ENCODE measurements at places on chromosomes 4 and X. TPM values are rescaled to one million over a fixed set of nuclear protein-coding genes. Genes with fewer than 3 reads are reported as not detected.

GRCh38 chr4:6232836-6233785, 32.8 kb upstream of the JAKMIP1 start:
- DNase-seq: no peak

GRCh38 chr4:7788193-7788592, 151.5 kb downstream of the AFAP1 start:
- DNase-seq: no peak

Gene ARAP2
- polyA plus RNA-seq: 1.00 TPM

Gene FRMPD4
- polyA plus RNA-seq: 0.92 TPM

Gene LRPAP1
- 66.2 TPM for polyA plus RNA-seq

DNA sequence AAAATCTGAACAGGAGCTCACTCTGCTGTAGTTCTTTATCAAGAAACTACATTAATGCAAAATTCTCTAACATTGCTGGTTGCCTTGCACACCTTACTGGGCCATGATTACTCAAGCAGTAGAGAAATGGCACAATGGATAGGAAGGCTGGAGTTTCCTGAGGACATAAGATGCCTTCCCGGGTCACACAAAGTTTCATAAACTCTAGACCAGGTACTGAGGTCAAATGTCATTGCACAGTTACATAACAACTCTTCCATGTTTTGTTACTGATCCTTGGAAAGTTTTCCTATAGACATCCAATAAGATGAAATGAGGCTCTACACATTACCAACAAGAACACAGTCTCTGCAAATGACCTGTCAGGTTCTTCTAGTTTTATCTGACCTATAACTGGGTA, 9.9 kb downstream of the TEC start:
- no peak for DNase-seq

DNA sequence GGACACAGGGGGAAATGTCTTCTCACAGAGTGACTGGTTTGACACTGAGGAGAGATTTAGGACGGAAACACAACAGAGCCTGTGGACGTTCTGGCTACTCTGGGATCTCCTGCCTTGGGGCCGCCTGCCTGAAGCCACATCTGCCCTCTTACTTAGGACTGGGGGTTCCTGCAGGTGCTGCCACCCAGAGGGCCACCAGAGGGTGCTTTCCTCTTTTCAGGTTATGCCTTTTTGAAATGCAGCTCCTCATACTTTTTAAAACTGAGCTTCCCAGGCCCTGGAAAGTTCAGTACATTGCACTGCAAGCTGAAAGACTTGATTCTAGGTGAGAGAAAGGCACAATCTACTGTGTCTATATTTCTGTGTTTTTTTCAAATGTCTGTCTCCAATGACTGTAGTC, 92.2 kb upstream of the PGRMC2 start:
- no peak for DNase-seq

Gene CETN2
- polyA plus RNA-seq: 27.9 TPM

- DNase-seq: no peak
Observed at GRCh38 chr4:104593019-104593418, 98.3 kb upstream of the CXXC4 start.

DNA sequence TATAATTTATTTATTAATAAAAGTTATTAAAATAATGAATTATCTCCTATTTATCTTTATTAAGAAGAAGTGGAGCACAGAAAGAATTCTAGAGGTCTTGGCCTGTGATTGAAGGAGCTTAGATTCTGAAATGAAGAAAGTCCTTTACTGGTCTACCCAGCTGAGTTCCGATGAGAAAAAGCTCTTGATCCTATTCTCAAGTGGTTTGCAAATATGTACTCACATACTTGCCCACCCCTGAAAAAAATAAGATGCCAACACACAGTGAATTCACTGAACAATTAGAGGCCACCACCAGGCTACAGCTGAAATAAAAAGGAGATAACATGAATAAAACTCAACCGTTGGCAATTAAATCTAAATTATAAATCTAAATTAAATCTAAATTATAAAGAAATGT, 253.4 kb downstream of the MAPK10 start:
- no peak for DNase-seq

Gene CLDN34
- not detected for polyA plus RNA-seq

Gene EREG
- polyA plus RNA-seq: not detected

DNA sequence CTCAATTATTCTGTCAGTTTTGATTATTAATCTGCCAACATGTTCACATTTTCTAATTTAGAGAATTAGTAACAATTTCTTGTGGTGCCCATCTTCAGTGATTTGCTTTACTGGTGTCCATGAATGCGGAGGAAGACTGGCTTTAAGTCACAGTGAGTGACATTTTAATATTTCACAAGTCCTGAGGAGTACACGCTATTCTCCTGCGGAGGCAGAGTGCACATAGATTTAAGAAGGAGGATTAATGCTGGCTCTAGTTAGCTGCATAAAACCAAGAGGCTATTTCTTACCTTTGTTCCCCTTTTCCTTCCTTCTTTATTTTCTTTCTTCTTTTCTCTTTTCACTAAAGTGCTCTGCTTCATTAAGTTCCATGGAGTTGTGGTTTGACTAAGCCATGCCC, 495.2 kb upstream of the IGFBP7 start:
- no peak for DNase-seq

Gene CRMP1
- polyA plus RNA-seq: 19.4 TPM

DNA sequence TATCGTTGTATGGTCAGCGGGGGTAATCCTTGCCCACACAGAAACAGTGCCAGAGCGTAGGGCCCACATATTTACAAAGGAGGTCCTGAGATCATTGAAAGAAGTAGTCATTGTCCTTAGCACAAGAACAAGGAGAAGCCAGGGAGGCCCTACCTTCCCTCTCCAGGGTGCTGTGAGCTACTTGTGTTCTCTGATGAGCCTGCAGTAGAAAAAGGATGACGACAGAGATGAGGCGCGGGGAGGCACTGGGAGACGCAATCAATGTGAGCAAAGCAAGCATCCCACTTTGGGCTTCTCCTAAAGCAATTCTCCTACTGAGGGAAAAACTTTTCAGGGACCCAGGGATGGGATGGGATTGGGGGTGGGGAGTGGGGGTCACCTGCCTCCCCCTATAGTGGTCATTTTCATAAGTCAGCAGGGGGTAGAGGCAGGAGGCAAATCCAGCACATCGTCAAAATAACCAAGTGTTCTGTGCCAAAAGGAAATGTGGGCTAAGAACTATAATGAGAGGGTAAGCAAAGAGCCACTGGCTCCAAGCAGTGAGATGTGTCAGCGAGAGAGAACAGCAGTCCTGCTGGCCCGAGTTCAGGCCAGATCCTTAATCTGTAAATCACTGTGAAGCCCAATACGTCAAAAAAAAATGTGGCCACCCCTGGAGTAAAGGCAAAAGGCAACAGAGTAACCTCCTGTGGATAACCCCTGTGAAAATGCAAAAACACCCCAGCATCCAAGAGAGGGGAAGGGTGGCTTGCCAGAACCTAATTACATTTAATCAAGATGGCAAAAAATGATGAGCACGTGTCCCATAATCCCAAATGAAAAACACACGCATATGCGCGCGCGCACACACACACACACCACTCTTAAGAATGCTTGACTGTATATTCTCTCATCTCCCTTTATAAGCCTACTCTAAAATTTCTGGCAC, 136.6 kb upstream of the HHIP start:
- no peak for DNase-seq

- DNase-seq: no peak
Observed at GRCh38 chrX:155211208-155211607, 5.1 kb upstream of the VBP1 start.

Gene USP17L27
- polyA plus RNA-seq: not detected

DNA sequence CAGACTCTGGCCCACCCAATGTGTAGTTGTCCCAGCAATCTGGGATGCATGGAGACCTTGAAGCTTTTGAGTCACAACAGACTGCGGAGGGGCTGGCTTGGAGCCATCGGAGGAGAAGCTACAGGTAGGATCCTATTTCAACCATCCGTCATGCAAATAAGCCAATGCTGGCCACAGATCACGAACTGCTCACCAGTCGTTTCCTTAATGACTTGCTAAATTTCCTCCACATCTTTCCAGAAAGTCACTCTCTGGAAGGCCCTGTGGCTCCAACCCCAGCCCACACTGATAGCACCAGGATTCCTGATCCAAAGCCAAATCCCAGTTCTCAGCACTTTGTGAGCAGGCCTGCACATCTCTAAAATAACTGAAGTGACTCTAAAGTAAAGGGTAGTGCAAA, 321.3 kb downstream of the RAB28 start:
- no peak for DNase-seq

- DNase-seq: no peak
Observed at GRCh38 chr4:141788169-141788915, 152.0 kb downstream of the IL15 start.

DNA sequence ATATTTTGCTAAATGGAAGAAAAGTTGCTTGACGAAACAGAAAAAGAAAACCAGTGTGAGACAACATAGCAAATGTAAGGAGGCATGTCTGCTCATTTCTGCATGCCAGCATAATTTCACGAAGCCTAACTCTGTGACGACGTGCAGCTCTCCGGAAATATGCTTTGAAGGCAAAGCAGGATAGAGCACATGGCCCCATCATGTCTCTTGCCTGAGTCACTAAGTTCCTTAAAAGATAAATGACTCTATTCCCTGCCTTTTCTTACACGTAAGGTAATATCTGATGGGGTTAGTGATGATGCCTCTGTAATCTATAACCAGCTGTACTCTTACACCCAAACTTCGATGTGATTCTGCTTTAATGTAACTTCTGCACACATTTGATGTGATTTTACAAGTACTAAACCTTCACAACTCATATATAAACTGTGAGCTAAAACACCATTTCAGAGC, 64.5 kb downstream of the ANXA3 start:
- no peak for DNase-seq

Gene ARMCX2
- 150 TPM for polyA plus RNA-seq

- DNase-seq: no peak
Observed at GRCh38 chr4:107432451-107432850, 287.6 kb downstream of the PAPSS1 start.

DNA sequence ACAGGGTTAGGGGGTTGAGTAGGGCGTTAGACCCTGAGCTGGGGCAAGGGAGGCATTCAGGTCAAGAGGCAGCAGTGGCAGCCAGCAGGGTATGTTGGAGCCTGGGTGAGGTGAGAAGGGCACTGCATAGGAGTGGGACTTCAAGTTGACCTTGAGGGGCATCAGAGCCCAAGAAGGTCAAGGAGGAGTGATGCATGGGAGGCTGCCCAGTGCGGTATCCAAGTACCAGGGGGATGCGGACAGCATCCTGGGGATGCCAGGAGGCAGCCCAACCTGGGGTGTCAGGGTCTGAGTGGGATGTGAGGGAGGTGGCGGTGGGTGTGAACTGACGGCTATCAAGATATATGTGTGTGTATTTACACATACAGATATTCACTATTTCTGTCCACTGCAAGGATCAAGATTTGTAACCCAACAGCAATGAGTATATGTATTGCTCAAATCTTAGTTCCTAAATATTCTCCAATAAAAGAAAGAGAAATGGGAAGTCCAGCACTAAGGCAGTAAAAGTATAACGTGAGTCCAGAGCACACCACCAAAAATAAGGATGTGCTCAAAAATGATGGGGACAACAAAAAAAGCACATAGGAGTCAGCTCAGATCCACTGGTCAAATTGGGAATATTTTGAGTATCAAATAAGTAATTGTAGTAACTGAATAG, 9.8 kb upstream of the DCLK2 start:
- DNase-seq: no peak

- no peak for DNase-seq
Observed at GRCh38 chr4:135032670-135033069, 831.1 kb upstream of the PABPC4L start.

Gene GABRA4
- not detected for polyA plus RNA-seq

GRCh38 chr4:121898150-121898549, 27.9 kb upstream of the BBS7 start:
- DNase-seq: no peak

- DNase-seq: no peak
Observed at GRCh38 chr4:915595-915994, 16.5 kb downstream of the GAK start.

Gene TRIM60
- not detected for polyA plus RNA-seq

Measured in forelimb muscle (tissue), 1 donor.